Brain microvascular endothelial cell (primary cell): ENCODE measurements at places on chromosomes 5 and 9.

GRCh38 chr5:147483961-147484707 is 25.7 kb downstream of the DPYSL3 start:
- DNase-seq = peak; percentile 58

GRCh38 chr5:98635656-98636055 is 137.8 kb upstream of the RGMB start:
- DNase-seq = peak; percentile 14

GRCh38 chr5:96256795-96257470 is 176.1 kb downstream of the PCSK1 start:
- DNase-seq = peak; percentile 89

- DNase-seq = no peak
Observed at GRCh38 chr5:109900911-109901627, 211.3 kb downstream of the MAN2A1 start.

DNA sequence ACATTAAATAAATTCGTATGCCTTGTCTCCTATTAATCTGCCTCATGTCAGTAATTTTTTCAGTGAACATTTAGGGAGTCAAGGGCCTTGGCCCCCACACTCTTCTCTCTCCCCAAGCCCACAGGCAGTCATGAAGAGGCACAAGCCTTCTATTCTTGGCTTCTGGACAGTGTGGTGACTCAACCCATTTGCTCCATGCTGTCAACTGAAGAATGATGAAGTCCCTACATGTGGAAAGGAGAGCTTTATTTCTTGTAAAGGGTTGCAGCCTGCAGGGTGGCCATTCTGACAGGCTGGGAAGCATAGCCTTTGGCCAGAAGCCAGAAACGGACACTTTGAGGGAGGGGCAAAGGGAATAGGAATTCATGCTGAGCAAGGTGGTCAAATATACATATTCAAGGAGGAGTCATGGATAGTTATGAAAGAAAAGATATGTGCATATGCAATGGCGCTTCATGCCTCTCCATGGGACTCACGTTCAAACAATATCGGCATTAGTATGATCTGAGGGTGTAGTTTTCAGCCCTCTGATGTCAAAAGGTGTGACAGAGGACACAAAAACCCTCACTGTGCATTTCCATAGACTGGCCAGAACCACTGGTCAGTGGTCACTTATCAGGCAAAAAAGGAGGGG is 31.3 kb downstream of the ANKRA2 start:
- DNase-seq = no peak

- peak; percentile 38 for DNase-seq
Observed at GRCh38 chr5:149135536-149136201, 5.6 kb upstream of the ABLIM3 start.

DNA sequence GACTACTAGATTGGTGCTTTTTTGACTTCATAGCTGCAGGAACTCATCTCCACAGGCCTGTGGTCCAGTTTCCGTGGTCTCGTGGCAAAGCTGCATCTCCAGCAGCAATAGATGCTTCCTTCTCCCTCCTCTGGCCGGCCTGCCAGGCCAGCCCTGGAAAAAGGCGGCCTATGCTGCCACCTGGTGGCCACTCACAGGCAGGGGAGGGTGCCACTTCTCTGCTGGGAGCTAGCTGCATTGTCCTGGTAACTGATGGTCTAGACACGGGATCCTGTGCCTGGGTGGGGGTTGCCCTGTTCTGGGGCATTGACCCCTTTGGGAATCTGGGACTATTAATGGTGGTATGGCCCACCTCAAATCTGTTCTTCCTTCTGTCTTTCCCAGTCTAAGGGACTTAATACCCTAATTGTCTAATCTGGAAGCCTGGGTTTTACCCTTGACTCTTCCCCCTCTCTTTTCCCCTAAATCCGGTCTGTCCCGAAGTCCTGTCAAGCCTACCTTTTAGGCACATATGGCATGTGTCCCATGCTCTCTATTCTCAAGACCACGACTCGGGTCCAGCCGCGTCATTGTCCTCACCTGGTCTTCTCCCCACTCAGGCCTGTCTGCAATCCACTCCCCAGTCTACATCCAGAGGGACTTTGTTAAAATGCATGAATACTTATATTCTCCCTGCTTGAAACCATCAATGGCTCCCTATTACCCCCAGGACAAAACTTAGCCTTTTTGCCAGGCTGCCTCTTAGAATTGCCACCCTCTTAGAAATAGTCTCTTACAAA is 20.1 kb upstream of the PTGS1 start:
- peak; percentile 58 for DNase-seq

DNA sequence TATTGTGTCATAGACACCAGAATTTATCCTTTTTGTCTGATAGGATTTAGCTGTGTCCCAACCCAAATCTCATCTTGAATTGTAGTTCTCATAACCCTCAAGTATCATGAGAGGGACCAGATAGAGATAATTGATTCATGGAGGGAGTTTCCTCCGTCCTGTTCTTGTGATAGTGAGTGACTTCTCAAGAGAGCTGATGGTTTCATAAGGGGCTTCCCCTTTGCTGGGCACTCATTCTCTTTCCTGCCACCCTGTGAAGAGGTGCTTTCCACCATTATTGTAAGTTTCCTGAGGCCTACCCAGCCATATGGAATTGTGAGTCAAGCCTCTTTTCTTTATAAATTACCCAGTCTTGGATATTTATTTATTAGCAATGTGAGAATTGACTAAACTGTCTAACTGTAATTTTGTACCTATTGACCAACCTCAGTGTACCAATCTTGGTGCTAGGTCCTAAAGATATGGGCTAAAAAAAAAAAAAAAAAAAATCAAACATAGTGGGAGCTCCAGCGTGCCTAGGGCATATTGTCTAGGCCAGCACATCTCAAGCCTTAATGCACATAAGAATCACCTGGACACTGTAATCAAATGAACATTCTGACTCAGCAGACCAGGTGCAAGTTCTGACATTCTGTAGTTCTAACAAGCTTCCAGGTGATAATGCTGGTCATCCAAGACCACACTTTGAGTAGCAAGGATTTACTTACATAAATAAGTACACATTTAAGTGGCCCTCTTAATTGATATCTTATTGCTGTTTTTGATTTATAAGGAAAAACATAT is 30.5 kb downstream of the ST8SIA4 start:
- no peak for DNase-seq

GRCh38 chr9:113563826-113564497 is 100.4 kb downstream of the RGS3 start:
- DNase-seq = no peak

DNA sequence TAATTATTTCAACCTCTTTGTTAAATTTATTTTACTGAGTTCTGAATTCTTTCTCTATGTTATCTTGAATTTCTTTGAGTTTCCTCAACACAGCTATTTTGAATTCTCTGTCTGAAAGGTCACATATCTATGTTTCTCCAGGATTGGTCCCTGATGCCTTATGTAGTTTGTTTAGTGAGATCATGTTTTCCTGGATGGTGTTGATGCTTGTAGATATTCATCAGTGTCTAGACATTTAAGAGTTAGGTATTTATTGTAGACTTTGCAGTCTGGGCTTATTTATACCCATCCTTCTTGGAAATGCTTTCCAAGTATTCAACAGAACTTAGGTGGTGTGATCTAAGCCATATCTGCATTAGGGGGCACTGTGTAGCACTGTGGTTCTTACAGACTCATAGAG is 70.2 kb upstream of the SLC27A6 start:
- DNase-seq = peak; percentile 4

- no peak for DNase-seq
Observed at GRCh38 chr5:95365302-95366095, 25.7 kb upstream of the FAM81B start.

DNA sequence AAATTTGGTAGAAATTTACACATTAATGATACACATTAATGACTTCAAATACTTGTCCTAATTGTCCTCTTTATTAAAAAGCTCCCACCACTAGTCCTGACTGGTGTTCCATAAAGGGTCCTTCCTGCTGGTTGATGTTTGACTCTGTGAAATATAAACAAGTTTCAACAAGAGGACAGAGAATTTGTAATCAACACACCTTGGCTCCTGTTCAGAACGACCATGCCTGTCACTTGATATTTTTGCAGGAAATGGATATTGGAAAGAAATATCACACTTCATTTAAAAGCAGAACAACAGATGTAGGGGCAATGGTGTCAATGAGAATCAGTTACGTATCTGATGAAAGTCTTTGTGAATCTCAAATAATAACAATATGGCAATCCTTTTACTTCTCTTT is 211.7 kb downstream of the ENC1 start:
- no peak for DNase-seq

DNA sequence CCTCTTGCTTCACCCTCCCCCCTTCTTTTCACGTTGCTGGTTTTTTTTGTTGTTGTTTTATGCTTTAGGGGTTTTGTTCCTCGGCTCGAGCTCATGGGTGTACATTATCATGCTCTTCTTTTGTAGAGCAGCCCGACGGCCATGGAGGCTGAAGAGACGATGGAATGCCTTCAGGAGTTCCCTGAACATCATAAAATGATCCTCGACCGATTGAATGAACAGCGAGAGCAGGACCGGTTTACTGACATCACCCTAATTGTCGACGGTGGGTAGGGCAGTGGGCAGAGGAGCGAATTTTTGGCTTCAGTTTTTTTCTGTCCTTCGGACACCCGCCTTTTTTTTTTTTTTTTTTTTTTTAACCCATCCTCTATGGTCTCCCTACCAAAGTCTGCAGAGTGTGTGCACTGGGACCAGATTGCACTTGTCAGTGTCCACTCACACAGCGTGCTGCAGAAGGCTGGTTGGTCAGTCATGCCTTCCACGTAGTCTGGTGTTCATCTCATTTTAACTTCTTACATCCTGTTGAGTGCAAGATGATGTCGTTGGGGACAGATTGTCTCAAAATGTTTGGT is 1.3 kb downstream of the ZNF131 start:
- DNase-seq = peak; percentile 37

DNA sequence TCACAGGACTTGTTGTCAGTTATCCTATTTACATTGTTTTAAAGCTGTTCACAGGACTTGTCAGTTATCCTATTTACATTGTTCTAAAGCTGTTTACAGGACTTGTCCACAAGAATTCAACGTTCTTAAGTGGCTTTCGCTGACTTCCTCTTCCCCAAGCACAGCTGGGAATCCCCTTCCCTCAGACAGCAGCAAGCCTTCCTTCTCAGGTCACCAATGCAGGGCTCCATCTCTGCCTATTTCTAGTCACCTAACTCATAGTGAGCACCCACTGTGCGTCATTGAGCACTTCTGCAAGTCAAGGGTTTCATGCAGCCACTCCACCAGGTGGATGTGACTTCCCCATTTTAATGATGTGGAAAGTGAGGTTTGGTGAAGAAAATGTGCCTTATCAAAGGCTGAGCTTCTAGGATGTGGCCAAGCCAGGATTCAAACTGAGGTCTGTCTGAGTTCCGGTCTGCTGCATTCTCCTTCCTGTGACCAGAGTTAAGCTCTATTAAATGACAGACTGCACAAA is 109.8 kb upstream of the ZNF462 start:
- DNase-seq = no peak

GRCh38 chr9:37987467-37987981 is 81.5 kb downstream of the SHB start:
- DNase-seq = no peak

DNA sequence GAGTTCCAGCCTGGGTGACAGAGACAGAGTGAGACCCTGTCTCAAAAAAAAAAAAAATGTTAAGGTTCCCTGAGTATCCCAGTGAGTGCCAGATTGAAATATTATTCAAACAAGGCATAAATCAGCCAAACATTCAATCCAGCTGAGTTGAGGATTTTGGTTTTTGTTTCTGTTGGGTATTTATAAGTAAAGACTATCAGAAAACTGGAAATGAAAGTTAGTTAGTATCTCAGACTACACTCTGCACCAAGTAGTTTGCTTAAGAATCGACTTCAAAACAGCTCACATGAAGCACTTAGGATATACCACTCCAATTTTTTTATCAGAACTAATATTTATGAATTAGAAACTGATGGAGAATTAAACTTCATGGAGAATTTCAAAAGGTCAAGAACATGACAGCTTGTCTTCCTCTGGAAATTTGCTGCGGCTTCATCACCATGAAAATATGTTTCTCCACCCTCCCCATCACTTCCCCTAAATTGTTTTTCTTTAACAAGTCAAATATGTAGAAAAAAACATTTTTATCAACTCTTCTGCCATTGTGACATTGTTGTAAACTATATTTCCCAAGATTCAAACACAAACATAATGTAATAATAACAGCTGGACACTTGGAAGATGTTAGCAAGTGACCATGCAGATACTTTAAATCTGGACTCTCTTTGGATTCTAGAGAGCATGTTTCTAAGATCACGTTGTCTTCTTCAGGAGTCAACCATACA is 110.0 kb upstream of the PTGER4 start:
- peak; percentile 59 for DNase-seq

DNA sequence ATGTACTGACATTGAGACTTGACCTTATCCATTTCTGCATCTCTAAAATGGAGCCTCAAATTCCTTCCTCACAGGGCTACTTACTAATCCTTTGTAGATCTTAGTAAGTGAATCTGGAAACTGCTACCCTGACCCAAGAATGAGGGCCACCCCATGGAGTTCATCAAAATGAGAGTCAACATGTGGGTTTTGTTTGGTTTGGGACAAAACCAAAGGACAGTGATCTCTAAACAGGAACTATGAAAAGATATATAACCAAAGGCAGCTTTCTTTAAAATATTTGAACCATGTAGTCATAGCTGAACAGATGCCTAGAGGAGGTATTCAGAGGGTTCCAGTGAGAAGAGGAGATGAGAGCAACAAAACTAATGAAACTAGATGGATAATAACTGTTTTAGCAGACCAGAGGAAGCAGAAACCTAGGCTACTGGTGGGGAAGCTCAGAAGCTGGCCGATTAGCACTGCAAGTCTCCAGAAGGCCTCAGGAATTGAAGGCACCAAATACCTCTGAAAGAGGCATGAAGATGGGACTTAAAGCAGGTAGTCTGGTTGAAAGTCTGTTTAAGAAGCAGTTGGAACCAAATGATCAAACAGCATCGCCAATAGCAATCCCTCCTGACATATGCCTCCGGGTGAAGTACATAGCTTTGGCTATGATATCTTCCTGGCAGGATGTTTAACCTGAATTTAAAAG is 45.8 kb downstream of the THOC3 start:
- DNase-seq = peak; percentile 94

DNA sequence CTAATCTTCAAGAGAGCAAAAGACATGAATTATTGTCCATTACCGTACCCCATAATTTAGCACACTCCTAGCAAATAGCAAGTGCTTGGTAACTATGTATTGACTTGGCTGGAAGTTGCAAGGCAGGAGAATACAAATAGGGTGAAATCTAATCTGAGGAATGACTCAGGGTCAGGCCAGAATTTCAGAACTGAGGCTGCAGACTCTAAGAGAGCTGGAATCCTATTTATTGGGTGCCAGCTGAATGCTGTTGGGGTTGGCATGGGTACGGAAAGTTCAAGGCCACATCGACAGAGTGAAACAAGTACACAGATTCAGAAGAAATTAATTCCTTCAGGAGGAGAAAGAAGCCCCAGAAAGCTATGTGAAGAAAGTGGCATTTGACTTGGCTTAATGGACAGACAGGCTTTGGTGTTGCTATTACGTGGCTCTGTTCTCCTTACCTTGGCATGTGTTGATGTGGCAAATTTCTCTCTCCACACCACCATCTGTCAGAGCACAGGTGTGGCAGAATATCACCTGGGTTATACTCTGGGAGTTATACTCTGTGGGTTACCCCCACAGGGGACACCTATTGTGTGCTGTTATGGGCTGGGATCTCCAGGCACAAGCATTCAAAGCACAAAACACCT is 20.9 kb upstream of the ASTN2 start:
- no peak for DNase-seq

- DNase-seq = no peak
Observed at GRCh38 chr5:160133918-160134304, 14.7 kb upstream of the PWWP2A start.
